ENCODE measurements at places on chromosomes 4 and X.
A peak's percentile ranks its signal among the peaks of the same experiment; 100 is the strongest.

GRCh38 chr4:42280327-42281095 is 116.8 kb upstream of the SHISA3 start:
- DNase-seq, result no peak

GRCh38 chrX:139831675-139832456 is 101.0 kb downstream of the ATP11C start:
- DNase-seq, result no peak

- DNase-seq, result no peak
Measured at GRCh38 chrX:5632061-5632614, 596.5 kb downstream of the NLGN4X start.

DNA sequence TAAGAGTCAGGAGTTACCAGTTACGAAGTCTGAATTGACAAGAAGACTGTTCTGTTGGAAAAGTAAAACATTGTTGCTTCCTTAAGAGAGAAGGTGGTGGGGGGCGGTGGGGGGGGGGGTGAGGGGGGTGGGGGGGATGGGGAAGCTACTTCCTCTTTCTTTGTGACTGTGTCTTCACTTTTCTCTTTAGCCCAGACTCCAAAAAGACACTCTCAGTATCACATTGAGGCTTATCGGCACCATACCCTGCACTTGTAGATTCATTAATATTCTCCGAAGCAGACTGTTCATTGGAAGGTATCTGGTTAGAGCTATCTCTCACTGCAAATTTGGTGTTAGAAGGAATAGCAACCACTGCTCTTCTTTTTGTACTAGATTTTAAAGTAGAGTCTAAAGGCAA is 94.5 kb upstream of the IL13RA1 start:
- no peak for DNase-seq

GRCh38 chr4:12495211-12495610 is 988.9 kb downstream of the RAB28 start:
- no peak for DNase-seq

DNA sequence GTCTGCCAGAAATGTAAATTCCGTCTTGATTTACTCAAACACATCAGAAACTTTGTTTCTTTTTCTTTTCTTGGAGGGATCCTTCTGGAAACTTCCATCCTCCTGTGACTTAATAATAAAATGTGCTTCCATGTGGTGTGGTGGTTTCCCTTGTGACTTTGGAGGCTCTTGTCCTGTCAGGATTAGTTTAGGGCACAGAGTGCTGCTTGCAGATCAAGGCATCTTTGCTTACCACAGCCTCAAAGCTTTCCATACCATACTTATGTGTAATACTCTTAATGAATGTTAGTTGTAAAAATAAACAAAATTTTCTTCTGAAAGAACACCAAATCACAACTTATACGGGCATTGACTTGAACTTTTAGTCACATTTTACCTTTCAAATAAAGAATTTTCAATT is 27.4 kb downstream of the GBA3 start:
- no peak for DNase-seq

GRCh38 chrX:53186351-53186750 is 38.7 kb downstream of the KDM5C start:
- peak; percentile 15 for DNase-seq

- no peak for DNase-seq
Measured at GRCh38 chr4:22348410-22348809, 167.5 kb downstream of the ADGRA3 start.

GRCh38 chr4:111230265-111230664 is 607.4 kb upstream of the PITX2 start:
- DNase-seq, result no peak

GRCh38 chr4:56048702-56049431 is 100.1 kb downstream of the CEP135 start:
- peak; percentile 40 for DNase-seq

- no peak for DNase-seq
Measured at GRCh38 chr4:124343661-124344171, 368.8 kb downstream of the ANKRD50 start.

DNA sequence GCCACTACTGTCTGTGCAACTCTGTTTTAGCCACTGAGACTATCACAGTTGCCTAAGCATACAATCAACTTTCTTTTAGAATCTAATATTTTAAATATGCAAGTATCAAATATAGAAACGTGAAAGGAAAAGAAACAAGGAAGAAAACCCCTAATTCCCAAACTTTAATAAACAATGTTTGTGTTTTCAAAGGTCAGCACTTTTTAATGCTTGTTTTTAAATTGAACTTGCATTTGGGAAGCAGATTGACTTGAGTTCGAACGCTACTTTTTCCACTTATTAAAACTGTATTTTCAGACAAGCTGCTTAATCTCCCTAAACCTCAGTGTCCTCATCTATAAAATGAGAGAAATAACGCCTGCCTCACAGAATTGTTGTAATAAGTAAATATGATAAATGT is 185.8 kb upstream of the GPC4 start:
- DNase-seq, result no peak

- DNase-seq, result no peak
Measured at GRCh38 chrX:30741545-30741944, 88.3 kb downstream of the GK start.

DNA sequence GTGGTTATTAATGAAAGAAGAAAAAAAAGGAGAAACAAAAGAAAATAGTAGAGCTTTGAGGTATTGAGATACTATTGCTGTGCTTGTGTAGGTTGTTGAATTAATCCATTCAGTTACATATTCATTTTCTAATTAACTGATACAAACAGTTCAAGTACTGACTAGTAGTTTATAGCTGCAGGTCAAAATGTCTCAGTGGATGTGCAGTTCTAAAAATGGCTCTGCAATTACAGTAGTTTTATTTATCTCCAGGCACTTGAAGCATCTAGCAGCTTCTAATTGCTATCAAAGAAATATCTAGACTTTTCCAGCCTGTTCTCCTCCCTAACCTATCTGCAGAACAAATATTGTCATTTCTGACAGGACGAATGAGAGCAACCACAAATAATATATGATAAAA is 1887.7 kb upstream of the PCDH7 start:
- DNase-seq, result no peak

GRCh38 chrX:19840899-19841648 is 46.3 kb downstream of the SH3KBP1 start:
- DNase-seq, result peak; percentile 16

DNA sequence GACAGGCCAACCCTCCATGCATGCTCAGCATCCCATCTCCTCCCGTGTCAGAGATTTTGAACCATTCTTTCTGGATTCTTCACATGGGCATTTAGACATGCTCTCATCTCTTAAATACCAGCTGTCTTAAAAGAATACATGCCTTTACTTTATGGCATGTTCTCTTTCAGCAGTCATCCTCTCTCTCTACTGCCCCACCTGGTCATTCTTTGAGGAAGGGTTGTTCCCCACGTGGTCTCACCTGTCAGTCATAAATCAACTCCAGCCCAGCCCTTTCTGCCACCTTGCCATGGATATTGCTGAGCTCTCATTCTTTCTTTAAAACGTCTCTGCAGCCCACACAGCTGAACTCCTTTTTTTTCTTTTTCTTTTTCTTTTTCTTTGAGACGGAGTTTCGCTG is 111.3 kb downstream of the ARHGAP10 start:
- no peak for DNase-seq

DNA sequence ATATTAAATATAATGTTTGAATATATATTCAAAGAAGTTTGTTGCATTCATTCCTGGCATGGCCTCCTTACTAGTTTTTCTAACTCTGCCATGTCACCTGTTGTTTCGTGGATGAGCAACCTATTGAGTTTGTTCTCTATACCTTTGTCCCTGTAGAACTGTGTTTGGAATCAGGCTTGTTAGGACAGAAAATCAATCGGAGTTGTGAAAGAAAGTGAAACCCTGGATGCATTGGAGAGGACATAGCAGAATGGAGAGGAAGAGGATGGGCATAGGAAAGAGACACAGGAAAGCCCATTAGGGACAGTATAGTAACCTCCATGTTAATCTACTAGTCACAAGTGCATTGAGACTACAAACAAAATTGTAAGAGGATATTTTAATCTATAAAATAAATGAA is 31.2 kb downstream of the ANK2 start:
- no peak for DNase-seq

- peak; percentile 78 for DNase-seq
Measured at GRCh38 chr4:1693131-1693896, 9.2 kb upstream of the FAM53A start.

GRCh38 chr4:65393078-65393477 is 277.2 kb downstream of the EPHA5 start:
- no peak for DNase-seq

DNA sequence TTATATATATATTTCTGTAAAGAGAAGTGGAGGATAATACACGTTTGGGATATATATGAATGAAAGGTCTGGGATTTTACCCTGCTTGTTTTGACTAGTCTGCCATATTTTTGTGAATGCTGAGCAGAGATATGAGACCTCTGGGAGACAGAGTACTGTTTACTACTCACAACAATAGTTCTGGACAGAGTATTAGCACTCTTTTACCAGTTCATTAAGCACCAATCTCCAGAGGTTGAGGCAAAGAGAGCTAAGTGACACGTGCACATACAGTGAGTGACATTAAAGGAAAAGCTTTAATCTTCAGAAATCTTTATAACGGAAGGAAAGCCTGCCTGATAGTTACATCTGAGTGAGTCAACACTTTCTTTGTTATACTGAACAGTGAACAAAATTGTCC is 1452.7 kb upstream of the TENM3 start:
- no peak for DNase-seq

DNA sequence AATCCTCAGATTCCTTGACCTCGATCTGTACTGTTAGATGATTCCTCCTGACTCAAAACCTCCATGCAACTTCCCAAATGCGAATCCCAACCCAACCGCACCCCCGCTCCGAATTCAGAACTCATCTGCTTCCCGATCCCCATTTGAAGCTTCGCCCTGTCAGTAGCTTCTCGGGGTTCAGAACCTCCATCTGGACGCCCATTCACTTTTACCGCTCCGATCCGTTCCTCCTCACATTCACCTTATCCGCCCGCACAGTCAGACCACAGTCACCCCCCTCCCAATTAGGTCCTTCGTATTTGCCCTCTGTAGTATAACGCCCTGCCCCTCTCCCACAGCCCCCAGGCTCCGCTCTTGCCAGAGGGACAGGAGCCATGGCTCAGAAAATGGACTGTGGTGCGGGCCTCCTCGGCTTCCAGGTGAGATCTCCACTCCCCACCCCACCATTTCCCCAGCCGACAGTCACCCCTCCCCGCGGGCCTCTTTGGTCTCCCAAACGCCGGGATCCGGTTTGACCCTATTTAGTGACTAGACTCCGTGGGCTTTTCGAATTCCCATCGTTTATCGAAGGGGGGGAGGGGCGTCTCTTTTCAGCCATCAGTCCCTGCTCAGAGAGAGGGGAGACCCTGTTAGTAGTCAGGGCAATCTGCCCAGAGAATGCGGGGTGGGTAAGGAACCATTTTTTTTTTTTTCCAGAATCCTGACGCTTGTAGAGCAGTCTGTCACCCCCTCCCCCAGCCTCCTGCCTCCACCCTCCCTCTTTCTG is 691 bp downstream of the MAGED1 start:
- DNase-seq, result peak; percentile 3

DNA sequence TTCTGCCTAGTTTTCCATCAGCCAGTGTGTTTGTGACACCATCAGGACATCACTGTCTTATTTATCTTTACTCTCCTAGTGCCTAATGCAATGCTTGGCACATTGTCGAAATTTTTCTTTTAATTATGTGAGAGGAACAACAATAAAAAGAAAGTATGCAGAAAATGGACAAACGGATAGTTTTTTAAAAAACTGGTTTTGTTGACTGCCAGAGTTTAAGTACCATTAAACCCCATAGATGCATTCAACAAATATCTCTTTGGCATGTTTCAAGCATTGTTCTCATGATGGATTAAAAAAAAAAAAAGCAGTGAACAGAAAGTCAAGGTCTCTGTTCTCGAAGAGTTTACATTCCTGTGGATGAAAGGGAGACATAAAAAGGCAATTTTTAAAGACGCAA is 398.4 kb downstream of the PPP3CA start:
- no peak for DNase-seq

- no peak for DNase-seq
Measured at GRCh38 chr4:118683513-118683912, 1.7 kb upstream of the METTL14 start.

- no peak for DNase-seq
Measured at GRCh38 chr4:40934676-40935075, 184.9 kb downstream of the NSUN7 start.

- no peak for DNase-seq
Measured at GRCh38 chr4:79964400-79965211, 108.4 kb downstream of the ANTXR2 start.

DNA sequence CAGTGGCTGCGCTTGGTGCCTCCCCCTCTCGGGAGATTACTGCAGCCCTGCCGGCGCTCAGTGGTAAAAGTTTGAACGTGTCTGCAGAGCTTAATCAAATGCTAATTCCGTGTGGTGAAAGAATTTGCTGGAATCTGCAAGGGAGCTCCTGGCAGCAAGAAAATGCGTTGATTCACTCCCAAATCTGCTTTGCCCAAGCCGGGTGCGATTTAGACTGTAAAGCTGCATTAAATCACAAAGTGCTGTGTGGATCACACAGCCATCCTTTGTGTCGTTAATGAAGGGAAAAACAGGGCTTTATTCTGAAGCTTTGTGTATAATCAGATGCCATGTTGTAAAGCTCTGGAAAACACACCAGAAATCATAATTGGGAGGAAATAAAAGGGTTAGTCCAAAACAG is 444.1 kb downstream of the BCOR start:
- DNase-seq, result no peak

DNA sequence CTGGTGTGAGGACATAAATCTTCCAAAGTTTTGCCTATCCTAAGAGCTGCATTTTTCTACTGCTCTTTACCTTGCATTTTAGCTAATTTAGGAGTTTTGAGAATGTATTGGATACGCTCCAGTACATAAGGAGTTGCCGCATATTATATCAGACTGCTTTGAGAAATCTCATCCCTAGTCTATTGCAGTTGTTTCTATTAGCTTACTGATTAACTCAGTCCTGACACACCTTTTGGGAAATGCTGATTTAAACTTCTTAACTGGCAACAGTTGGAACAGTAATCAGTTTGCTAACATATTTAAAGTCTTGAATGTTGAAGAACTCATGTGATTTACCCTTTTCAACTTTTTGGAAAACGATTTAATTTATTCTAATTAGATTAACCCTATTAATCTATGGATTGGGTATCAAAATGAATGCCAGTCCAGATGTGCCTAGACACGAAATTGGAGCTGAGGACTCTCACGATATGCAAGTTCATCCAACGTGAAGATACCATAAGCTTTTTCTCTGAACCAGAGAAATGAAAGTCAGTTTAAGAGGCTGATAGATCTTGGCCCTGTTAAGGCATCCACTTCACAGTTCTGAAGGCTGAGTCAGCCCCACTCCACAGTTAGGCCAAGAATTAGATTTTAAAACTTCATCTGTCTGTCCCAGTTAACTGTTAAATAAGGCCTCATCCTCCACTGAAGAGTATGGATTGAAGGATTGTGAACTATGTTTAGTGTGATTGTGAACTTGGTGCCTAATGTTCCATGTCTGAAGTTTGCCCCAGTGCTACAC is 90.0 kb downstream of the MAOA start:
- DNase-seq, result no peak

GRCh38 chr4:104166749-104167148 is 327.9 kb downstream of the CXXC4 start:
- DNase-seq, result no peak

GRCh38 chrX:78102091-78102490 is 2.0 kb upstream of the PGK1 start:
- DNase-seq, result no peak

All from activated naive CD4-positive, alpha-beta T cell treated with Interleukin-2 at 50 U/mL for 16 hours (primary cell).